Colonic mucosa (tissue), 4 donors: ENCODE measurements at places on chromosomes 1 and 21.

DNA sequence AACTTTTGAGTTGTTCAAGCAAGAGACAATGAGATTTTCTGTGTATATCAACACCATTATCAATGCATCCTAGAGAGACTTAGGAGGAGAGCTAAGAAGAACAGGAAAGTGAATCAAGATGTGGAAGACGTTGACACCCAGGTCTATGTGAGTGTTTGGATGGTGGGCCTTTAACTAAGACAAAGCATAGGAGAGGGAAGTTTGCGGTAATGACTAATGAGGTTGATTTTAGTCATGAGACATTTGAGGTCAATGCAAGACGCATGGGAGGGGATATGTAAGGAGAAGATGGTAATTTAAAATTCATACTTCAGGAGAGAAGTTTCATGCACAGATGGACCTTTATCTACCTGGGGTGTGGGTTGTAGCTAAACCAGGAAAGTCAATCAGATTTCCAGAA lies 269.6 kb downstream of the VAV3 start:
- no peak for DNase-seq

DNA sequence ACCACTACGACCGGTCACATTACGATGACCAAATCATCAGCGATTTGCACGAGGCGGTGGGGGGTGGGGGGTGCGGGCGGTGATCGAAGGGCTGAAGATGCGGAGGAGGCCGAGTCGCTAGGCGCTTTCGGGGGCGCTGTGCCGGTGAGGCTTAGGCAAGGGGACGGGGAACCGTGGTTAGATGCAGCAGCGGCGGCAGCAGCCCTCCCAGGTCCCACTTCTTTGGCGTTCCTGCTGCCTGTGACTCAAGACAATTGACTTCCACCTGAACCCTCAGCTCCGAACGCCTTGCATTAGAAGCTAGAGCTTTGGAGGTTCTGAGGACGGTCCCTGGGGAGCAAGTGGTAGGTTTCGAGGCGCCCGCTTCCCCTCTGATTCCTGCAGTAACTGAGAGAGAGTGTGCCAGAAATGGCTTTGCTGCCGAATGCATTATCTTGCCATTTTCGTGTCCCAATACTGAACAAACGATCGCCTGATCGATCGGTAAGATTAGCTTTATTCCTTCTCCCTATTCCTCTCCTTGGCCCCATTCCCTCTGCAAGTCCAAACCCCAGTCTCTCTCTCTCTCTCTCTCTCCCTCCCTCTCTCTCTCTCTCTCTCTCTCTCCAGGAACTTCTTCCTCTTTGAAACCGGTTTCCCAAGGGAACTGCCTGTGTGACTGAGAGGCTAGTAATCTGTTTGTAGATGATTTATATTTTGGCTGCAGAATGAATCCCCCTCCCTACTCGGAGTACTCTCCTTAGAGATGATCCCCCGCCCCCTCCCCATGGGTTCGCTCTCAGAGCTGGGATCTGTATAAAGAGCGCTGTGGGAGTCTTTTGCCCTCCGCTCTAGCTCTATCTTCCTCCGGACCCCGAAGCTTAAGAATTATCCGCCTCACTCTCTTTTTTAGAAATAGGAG lies 735 bp upstream of the BRINP3 start:
- peak; percentile 53 for DNase-seq

GRCh38 chr1:100941580-100942216 lies 45.8 kb downstream of the SLC30A7 start:
- DNase-seq: no peak

DNA sequence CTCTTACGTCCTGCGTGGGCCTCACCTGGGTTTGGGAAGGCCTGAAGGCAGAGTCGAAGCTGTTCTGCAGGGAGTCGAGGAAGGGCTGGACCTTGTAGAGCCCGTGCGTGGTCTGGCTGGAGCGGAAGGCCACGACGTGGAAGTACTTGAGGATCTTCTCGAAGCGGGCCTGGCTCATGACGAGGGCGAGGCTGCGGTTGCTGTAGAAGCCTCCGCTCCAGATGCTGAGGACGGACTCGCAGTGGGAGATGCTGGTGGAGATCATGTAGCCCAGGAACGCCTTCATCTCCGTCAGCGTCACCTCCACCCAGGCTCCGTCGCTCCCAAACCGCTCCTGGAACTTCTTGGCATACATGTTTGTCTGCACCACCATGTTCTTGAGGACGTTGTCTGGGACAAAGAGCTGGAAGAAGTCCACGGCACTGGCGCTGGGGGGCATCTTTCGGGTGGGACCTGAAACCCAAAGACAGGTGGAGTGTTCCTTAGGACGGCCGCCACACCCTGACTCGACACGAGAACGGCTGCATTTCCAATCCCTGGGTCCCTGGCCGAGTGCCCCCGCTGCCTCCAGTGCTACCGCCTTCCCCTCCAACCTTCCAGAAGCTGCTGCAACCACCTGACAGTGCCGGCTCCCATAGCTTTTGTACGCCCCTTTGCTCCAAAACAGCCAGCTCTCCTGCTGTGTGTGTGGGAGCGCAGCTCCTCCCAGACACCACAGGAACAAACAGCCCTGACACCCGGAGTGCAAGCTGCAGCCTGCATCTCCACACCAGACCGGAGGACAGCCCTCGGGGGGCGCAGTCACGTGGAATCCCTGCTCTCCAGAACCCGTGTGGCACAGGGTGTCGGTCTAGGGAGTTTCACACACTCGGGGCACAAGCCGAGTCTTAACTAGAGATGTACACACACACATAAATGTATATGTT lies 69.0 kb downstream of the PGBD5 start:
- DNase-seq: no peak

GRCh38 chr1:232621050-232621449 lies 8.9 kb downstream of the SIPA1L2 start:
- DNase-seq: no peak
